ENCODE measurements at places on chromosomes 13 and 19.

DNA sequence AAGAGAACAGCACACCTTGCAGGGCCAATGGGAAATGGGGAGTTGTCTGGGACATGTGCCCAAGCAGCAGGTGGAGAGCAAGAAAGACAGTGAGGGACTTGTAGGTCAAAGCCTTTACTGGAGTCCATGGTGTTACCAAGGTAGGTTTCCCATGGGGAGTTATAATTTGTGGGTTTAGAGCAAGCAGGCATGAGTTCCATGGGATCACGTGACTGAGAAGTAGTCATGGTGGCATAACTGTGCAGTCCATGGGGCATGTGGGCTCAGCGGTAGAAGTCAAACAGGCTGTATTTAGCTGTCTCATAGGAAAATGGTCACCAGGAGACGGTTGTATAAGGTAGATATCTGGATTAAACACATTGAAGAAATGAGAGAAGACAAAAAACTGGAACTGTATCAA lies 715.1 kb downstream of the SLITRK1 start:
- no peak for DNase-seq

GRCh38 chr13:33080972-33081590 lies 64.9 kb downstream of the KL start:
- no peak for DNase-seq

DNA sequence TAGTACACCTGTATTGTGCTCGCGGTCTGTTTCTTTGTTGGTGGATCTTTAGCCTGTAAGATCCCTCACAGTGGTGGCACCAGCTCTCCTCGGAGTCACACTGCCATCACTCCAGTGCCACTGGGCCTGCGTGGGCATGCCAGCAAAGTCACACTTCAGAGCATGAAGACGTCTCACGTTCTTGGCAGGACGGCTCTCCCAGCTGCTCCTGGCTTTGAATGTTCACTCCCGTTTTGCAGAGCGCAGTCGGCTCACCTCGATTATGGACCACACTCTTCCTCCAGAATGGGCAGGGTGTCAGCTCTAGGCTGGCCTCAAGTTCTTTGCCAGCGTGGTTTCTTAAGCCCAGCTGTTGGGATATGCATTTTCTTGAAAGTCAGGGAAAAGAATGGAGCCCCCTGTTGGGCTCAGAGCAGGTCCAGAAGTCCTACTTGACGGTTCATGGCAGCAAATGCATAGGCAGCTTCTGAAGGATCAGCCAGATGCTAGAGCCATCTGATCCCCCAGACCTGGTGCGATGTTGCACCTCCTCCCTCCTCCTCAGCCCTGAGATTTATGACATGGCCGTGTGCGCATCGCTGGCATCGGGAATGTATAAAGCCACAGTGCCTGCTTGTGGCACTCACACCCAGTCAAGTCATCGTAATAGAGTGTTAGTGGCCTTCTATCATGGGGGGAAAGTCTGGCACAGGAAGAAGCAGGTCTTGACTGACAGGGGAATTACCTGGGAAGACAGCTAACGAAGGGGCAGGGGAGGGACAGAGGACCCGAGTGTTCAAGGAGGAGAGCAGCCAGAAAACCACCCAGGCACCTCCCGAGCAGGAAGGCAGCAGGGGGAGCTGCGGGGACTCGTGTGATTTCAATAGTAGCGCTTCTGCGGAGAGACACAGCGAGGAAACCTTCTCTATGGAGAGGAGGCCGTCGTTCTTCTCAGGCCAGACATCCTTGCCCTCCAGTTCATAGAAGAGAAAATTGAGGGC lies 40.2 kb upstream of the NPAS1 start:
- DNase-seq = no peak

DNA sequence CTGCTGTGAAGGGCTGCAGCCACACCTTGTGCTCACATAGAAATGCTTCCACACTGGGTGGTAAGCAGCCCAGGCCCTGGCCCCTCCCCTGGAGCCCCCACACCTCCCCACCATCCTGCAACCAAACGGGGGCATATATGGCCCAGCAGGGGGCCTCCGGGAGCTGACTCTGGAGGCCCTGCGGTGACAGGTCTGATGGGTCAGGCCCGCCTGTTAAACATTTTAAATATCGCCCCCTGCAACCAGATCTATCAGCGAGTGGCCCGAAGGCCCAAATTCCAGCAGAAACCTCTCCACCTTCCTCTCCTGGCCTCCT lies 48.0 kb upstream of the KATNAL1 start:
- no peak for DNase-seq

- DNase-seq = no peak
Observed at GRCh38 chr13:20499986-20500385, 25.7 kb downstream of the CRYL1 start.

DNA sequence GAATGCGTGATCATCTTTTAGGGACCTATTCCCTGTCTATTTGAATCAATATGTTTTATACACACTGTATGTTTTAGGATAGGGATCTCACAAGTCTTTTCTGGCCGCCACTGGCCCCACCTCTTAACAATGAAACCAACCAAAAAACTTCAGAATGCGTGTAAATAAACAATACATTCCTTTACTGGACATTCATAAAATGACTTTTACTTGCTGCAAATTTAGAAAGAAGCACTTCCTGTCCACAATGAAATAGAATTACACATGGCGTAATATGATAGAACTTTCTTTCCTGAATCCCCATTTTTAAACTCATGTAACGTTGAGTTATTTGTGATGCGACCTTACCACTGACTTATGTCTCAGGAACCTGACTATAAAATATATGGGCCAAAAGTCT lies 233.6 kb downstream of the SLITRK6 start:
- no peak for DNase-seq

DNA sequence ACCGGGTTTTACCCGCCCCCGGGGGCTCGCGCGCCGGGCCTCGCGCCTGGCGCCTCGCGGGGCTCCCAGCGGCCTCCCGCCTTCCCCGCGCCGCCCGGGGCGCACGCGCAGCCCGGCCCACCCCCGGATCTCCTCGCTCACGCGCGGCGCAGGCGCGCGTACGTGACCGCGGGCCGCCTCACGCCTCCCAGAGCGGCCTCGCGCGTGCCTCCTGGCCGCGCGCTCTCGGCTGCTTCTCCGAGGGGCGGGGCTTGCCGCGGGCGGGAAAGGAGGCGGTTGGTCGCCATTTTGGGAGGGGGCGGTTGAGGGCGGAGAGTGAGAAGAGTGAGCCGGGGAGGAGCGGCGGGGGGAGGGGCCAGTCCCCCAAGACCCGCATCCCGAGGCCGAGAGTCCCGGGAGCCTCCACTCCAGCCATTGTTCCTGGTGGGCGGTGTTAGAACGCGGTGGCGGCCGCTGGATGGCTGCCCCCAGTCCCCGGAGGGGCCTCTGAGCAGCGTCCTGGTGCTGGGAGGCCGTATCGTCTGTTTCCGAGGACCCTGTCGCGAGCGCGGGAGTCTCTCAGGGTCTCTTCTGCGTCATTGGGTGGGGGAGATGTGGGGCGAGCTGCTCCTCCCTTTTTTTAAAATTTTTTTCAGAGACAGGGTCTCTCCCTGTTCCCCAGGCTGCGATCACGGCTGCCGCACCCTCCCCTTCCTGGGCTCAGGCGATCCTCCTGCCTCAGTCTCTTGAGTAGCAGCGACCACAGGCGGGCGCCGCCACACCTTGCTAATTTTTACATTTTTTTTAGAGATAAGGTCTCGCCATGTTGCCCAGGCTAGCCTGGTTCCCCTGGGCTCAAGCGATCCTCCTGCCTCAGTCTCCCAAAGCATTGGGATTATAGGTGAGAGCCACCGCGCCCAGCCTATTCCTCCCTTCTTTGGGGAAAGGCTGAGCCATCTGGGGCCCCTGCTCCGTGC lies at the start of gene ZNF541:
Gene ZNF541, minus strand, starts transcription at position 78 of the 956 bp plus-strand sequence. CDS start 17,292 bp downstream, outside the sequence.
- DNase-seq = peak; percentile 54

- no peak for DNase-seq
Observed at GRCh38 chr19:51551673-51552432, 19.2 kb upstream of the ZNF175 start.

DNA sequence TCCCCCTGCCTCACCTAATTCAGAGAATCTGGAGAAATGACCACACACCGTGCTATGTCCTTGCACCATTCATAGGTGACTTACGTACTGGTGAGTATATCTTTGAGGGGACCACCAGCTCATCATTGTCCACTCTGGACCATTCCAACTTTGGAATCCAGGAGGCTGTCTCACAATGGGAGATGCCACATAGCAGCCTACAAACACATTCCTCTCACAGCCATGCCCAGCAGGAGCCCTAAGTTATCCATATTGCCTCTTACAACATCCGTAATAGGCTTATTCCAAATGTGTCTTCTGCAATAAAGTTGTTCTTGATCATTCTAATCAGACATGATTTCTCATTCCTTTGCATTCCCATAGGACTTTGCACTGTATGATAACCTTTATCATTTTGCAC lies 436.7 kb downstream of the EFNB2 start:
- no peak for DNase-seq

DNA sequence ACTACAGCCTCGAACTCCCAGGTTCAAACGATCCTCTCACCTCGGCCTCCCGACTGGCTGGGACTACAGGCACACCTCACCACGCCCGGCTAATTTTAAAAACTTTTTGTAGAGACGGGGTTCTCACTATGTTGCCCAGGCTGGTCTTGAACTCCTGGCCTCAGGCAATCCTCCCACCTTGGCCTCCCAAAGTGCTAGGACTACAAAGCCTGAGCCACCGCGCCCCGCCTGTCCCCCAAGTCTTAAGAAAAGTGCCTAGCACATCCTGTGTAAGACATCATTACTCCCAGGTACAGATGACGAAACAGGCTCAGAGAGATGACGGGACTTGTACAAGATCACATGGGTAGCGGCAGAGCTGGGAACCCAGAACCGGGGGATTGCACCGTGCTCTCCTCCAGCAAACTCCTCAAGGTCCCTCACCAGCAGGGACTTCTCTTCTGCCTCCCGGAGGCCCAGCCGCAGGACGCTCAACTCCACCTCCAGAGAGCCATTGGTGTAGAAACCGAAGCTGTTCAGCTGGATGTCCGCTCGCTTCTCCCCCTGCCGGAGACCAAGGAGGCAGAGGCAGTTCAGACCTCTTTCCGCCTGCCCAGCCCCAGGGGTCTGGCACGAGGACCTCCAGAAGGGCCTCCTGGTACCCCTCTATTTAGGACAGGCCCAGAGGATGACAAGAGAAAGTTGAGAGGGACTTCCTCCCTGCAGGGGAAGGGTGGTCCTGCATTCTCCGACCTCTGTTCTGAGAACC lies 1.0 kb downstream of the GPR108 start:
- peak; percentile 89 for DNase-seq

DNA sequence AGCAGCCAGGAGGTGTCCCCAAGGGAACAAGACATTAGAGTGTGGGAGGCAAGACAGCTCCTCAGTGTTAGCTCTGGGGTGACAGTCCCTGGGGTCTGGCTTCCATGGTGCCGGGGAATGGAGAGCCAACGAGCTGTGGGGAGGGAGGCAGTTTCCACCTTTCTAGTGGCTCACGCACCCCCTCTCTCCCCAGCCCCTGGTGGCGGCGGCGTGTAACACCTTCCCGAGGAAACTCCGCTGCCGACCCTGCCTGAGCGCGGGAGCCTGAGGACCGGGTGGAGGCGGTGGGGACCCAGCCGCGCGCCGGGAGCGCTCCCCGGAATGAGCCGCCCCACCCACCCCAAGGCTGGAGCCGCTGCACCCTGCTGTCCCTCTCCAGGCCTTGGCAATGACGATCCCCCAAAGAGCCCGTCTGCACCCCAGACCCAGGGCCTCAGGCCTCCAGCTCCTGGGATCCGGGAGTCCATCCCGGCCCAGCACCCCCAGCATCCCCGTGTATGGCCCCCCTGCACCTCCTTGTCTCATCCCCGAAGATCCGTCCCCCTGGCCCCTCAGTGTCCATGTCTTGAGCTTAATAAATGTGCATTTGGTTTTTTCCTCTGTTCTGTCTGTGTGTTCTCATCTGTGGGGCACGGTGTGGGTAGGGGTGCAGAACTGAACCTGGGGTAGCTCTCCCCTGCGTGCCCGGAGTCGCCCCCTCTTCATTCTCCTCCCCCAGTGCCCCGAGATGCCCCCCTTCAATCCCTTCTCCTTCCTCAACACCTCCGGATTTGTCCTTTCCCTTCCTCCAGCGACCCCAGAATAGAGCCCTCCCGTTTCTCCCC lies 622 bp upstream of the FXYD5 start:
- peak; percentile 60 for DNase-seq

DNA sequence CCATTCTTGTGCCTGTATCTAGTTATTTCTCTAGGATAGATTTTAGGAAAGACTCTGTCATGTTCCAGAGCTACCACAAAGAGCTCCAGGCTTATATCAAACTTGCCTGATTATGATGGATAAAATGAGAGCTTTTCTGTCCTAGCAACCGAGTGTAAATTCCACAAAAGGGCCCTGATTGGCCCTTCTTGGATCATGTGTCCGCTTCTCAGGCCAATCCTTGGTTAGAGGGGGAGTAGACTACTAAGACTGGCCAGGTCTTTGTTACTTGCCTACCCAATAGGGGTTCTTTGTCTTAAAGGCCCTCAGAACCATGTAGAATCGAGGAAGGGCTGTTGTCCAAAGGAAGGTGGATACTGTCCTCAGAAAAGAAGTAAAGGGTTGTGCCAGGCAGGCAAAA lies 2.4 kb downstream of the DHX34 start:
- peak; percentile 37 for DNase-seq

DNA sequence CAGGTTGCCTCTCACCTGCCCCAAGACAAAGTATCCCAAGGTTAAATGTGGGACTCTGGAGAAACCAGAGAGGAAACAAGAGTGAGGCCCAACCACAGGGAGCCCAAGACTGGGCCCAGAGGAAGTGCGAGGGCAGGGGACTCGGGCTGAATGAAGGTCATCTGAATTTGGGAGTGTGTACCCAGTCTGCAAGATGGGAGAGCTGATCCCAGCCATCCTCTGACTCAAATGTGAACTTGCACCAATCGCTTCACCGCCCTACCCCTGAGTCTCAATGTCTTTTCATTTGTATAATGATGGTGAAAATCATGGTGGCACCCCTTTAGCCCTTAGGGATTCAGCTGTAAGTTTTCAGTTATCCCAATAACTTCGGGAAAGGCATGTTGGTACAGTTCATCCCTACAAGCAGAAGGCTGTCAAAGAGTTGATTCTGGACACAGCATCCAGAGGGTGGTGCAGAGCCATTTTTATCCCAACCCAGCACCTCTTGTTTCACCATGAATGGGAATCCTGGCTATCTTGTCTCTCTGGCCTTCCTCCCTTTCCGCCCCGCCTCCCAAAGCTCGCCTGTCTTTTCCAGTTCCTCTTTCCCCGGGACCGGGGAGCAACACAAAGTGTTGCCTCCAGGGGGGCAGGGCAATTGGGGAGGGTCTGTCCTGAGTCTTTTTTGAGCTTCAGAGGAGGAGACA lies 123.4 kb downstream of the NUFIP1 start:
- DNase-seq = no peak
